ENCODE measurements at places on chromosomes 1 and 21.

- DNase-seq, result peak; percentile 57
These were observed 10.5 kb downstream of the WNT9A start for GRCh38 chr1:227937031-227937837.

- DNase-seq, result peak; percentile 89
These were observed 416 bp upstream of the TNFRSF14 start for GRCh38 chr1:2555634-2556276.

DNA sequence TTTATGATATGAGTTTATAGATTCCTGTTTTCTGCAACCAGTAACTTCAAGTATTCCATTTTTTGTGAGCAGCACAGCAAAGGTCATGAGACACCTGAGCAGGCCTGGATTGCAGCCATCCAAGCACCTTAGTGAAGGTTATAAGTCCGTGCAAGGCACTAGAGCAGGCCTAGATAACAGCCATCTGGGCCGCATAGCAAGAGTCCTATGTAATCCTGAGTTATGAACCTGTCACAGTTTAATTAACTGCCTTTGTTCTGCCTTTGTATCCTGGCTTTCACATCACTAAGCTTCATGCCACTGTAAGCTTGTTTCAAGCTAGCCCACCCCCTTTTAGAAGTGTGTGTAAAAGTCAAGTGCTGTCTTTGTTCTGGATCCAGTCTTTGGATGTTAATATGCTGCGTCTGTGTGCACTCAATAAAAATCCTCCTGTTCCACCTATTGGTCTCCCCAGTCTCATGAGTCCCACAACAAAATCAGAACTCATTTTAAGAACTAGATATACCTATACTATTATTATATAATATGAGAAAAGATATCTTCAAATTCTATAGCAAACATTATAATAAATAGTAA lies 556.2 kb upstream of the CHRM3 start:
- DNase-seq, result no peak

DNA sequence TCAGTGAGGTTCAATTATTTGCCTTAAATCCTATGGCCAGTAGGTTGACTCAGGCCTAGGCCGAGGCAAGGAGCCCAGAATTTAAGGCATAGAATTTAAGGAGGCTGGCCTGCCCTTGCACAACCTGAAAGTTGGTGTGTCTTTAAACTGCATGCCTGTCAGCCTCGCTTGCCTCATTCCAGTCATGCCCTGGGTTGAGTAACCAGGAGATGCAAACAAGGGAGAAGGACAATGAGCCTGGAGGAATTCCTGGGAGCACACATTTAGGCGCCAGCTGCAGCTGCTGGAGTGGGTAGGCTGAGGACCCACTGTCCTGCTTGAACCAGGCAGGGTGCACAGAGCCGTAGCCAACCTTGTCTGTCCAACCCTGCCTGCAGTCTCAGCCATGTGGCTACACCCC lies 11.7 kb downstream of the CD2 start:
- no peak for DNase-seq

DNA sequence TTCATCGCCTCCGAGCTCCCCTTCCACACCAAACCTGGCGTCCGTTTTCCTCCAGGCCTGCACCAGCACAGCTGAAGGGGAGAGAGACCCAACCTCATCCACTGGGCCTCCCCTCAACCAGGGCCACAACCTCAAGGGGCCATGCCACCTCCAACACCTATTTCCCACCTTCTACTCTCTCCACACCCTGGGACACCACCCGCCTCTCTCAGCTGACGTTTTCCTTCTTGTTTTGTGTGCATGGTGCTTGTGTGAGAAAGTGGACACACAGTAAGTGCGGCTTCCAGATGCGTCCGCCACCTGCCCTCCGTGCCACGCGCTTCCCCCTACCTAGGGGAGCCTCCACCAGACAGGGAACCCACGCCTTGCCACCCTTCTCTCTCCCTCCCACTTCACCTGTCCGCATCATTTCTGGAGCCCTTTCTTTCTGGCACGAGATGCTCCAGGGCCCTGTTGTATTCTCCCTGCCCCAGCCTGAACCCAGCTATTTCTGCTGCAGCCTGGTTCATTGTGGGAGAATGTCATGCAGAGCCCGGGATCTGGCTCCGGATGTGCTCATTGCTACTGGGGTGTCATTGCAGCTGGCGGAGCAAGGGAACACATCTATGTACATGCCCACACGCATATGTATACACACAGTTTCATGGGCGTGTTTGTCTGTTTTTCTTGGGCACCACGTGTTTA lies 1.3 kb upstream of the GNB1 start:
- DNase-seq, result no peak

DNA sequence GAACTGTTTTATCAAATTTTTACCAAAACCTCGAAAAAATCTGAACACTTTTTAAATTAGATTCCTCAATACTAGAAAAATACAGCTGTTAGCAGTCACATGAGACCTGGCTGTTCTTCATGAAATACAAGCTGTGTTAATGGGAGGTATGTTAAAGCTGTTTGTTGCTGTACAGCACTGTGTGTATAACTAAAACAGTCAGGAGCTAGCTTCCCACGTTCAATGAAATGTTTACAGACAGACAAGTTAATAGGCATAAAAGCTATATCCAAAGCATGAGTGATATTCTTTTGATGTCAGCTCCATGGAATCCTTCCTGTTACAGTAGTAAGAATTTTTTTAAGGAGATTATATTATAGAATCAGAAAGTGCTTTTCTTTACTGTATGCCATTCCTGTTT lies 223.2 kb upstream of the FOXD3 start:
- no peak for DNase-seq

GRCh38 chr1:174815474-174815908 lies 184.3 kb upstream of the CACYBP start:
- DNase-seq, result no peak

DNA sequence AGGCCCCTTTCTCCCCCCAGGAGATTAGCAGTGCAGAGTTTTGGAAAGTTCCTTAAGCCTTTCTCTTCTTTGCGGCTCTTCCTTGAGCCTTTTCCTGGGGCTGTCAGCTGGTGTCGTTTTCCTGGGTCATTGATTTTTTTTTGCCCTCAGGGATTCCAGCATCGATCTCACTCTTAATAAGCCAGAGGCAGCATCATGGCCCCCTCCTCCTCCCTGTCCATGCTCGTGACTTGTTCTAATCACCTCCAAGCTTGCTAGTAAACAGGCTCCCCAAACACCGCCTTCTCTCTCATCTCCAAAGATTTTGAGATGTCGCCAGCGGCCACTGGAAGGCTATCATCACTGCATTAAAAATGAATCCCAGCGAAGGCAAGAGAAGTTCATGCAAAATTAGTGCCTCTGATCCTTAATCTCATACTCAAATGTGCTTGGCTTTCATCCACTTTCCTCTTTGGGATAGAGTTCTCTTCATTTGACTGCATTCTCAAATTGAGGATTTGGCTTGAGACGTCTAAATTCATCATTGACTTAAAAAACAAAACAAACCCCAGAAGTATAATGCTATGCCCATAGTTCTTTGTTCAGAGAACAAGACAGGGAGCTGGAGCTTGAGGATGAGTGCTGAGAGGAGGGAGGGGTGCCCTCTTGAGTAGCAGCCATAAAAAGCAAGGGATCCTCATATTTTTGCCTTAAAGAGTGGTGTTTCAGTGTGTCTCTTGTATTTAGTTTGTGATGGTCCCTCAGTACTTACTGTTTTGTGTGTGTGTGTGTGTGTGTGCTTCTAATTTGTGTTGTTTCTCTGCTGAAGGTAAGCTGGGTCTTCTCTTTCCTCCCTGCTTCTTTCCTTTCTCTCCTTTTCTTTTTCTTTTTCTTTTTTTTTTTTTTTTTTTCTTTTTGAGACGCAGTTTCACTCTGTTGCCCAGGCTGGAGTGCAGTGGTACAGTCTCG lies 3.2 kb downstream of the EVA1C start:
- no peak for DNase-seq

DNA sequence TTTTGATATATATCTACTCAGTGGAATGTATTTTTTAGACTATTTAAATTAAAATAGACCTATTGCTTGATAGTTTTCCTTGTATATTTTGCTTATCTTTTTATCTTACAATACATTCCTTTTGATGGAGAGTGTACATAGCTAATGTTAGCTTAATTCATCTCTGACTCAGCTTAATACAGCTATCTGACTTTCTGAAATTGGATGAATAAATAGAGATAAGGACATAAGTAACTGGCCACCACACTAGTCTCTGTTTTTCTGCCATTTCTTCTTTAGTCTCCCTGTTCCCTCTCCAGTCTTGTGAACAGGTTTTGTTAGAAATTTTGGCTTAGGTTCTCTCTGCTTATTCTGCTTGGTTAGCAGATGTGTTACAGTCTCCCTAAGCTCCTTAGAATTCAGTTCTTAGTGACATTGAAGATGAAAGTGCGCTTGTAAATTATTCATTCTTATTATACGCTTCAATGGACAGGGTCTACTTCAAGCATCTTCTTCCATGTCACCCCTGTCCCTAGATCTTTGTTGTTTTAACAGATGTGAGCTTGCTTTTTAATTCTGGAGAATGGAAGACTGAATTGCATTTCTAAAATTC lies 59.6 kb downstream of the XPR1 start:
- no peak for DNase-seq

DNA sequence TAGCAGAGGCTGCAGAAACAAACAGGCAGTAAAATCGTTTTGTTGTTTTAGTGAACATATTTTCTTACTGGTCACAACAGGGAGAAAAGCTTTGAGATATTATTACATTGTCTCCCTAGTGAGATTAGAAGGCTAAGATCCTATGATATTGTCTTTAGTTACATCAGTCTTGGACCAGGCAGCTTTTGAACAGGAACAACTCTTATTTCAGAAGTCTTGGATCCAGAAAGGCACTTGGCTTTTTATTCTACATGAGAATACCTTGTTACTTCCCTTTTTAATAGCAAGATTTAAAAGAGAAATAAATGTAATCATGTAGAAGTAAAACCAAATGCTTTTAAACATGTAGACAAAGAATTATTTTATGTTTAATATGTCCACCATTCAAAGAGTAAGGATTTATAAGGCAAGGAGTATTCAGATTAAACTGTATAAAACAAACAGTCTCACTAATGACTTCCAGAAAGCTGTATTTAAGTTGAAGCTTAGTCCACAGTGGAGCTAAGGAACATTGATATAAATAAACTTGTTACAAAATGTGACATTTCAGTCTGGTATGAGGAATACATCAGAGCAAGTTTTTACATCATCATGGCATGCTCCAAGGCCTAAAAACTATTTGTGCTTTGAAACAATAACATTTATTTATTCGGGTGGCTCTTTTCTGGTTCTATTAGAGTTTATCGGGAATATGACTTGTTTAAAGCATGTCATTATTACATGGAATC lies 72.2 kb downstream of the PHTF1 start:
- DNase-seq, result no peak

- no peak for DNase-seq
These were observed 4.6 kb upstream of the SMG7 start for GRCh38 chr1:183467687-183468086.

DNA sequence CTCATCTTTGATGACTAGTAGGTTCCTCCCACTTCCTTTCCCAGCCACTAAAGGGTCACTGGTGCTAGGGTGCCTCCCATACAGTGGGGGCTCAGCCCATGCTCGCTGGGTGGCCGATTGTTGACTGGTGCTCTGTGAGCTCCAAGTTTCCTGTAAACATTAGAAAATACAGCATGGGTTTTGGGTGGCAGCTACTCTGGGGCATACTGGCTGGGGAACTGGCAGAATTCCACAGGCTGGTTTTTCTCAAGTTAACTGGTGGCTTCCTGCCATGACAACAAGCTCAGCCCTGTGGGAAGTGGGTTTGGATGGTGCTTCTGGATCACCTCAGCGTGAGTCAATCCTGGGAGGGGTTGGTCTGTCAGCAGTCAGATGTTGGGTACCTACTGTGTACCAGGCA lies 28.7 kb upstream of the CRNN start:
- DNase-seq, result no peak

GRCh38 chr1:160340866-160341265 lies 2.2 kb downstream of the COPA start:
- no peak for DNase-seq

DNA sequence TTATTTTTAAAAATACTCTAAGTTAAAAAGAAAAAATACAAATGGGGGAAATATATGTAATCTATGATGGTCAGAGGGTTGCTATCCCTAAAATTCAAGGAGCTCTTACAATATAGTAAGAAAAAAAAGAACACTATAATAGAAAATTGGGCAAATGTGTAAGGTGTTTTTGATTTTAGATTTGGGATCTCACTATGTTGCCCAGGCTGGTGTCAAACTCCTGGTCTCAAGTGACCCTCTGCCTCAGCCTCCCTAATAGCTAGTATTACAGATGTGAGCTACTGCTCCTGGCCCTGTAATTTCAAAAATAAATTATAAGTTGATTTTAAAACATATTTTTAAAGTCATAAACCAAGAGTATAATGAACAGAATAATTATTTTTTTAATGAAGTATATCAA lies 45.9 kb downstream of the CDC42BPA start:
- DNase-seq, result no peak

GRCh38 chr1:171929121-171929520 lies 87.8 kb downstream of the DNM3 start:
- DNase-seq, result no peak

DNA sequence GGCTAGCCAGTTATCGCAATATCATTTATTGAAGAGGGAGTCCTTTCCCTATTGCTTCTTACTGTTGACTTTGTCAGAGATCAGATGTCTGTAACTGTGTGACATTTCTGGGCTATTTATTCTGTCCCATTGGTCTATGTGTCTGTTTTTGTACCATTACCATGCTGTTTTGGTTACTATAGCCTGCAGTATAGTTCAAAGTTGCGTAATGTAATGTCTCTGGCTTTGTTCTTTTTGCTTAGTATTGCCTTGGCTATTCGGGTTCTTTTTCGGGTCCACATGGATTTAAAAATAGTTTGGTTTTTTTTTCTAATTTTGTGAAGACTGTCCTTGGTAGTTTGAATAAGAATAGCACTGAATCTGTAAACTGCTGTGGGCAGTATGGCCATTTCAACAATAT lies 273.7 kb downstream of the SDCCAG8 start:
- no peak for DNase-seq
